ENCODE measurements at places on chromosomes 12 and 14.

GRCh38 chr12:94047781-94048567 is 100.4 kb upstream of the PLXNC1 start:
- DNase-seq = peak; percentile 37

- DNase-seq = no peak
Measured at GRCh38 chr14:52458721-52459085, 93.6 kb downstream of the TXNDC16 start.

GRCh38 chr14:95182379-95182778 is 25.1 kb upstream of the DICER1 start:
- DNase-seq = no peak

DNA sequence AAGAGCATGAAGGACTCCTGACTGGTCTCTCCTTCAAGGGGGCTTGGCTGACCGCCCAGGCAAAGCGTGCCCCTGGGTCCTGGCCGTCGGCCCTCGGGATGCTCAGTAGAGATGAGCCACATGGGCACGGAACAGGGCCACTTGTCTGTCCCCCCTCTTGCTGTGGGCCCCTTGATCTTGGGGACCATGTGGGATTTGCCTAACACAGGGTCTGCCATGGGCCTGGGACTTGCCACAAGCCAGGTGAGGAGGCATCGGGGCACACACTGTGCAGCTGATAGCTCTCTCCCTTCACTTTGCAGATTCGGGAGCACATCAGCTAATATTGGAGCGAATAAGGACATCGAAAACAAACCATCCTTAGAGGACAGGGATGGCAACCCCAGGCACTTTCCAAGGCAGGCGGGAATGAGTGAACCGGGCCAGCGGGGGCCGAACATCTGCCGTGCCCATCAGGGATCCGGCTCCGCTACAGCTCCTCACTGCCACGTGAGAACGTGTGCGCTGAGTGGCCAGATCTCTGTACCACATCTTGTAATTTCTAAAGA is 88.1 kb downstream of the PIWIL1 start:
- DNase-seq = no peak

- DNase-seq = no peak
Measured at GRCh38 chr12:16070113-16070512, 159.0 kb downstream of the DERA start.

Data from NCI-H69 (cell line).